ENCODE measurements at places on chromosomes 2 and 18.

DNA sequence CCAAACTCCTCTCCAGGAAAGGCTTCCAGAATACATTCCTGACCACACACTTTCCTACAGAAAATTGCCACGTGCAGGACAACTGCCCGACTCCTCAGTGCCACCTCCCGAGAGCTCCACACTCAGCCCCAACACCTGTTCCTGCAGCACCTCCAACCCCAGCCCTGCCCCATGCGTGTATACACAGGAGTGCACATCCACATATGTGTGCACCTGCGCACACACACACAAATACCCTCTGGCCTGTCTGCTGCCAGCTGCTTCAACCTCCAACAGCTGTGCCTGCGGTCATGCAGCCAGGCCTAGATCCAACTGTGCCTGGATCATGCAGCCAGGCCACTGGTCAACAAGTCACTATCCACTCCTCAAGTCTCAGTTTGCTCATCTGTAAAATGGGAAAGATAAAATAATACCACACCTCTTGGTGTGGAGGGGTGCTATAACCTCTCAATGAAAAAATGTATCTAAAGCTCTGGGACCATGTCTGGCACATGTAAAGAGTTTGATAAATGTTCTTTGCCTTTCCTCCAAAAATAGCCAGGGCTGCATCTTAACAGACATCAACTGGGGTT, 152.1 kb upstream of the ID2 start:
- no peak for DNase-seq

DNA sequence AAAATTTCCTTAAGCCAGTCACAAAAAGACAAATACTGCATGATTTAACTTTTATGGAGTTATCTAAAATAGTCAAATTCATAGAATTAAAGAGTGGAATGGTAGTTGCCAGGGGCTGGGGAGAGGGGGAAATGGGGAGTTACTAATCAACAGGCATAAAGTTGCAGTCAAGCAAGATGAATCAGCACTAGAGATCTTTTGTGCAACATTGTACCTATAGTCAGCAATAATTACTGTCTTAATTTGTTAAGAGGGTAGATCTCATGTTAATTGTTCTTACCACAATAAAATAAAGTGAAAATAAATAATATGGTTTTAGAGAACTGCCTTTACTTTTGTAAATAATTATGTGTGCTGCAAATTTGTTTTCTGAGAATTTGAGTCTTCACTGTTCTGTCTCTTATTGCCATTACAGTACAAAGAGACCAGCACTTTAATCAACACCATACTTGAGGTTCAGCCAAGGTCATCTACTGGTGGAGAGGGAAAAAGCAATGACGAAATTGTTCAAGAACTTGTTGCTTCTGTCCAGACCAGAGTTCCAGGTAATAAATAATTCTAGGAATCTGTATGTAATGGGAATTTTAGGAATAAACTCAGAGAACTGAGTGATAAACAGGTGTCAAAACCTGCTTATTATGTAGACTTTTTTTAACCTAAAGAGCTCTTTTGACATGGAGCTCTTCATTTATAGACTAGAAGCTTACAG, 75.5 kb downstream of the TRABD2A start:
- no peak for DNase-seq

DNA sequence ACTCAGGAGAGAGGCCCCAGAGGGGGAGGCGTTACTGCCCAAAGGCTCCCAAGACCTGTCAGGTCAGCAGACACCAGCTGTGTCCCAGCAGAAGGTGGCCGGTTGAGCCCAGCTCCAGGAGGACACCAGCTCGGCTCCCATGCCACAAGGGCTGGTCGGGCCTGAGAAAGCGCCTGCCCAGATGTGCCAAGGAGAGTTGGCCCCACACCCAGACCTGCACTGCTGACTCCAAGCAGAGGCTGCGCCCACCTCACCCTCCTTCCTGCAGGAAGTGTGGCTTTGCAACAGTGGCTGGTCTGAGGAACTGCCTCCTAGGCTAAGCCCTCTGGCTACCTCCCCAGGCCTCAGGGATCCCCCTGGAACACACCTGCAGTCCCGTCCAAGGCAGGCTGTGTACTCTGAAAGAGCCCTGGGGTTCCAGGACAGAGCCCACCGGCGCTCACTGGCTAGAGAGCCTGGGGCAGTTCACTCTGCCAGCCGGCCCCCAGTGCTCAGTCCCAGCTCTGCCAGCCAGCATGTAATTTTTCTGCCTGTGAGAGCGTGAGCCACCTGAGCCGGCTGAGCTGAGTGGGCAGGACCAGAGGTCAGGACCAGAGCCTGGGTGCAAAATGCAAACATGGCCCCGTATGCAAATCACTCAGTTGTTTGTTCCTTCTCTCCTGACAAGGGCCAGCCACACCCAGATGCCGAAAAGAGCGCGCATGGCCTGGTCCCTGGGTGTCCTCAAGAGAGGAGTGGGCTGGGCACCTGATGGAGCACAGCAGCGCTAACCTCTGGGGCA, 36.9 kb upstream of the PTMA start:
- no peak for DNase-seq

DNA sequence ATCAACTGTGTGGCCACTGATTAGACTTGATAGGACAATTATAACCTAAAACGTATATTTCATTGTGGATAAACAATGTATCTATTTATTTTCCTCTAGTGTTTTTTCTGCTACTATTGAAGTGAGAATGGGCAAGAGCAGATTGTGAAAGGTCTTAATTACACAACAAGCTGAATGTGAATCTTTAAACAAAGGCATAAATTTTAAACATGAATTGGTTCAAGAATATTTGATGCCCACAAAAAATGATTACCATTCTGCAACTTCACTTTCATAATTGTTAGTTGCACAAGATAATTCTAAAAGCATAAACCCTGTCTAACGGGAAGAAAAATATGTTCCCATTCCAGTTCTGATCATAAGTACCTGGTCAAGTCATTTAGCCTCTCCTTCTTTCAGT, 285.6 kb downstream of the GULP1 start:
- no peak for DNase-seq

GRCh38 chr2:75432761-75433361, 127.9 kb downstream of the EVA1A start:
- peak; percentile 40 for DNase-seq

DNA sequence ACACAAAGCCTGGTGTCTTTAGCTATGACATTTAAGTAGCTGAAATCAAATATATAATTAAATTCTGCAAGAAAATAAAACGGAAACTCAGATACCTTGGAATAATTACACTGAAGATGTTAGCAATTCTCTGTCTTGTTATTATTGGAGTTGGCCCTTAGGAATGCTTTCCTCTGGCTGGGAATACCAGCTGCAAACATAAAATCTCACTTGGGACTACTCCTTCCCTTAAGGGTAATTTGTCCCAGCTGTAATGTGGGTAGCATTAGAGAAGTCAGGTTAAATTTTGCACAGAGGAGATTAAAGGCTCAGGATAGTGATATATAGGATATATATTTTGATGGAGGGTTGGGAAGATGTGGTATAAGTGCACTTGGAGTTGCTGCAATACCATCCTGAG, 37.3 kb upstream of the GRP start:
- DNase-seq, result peak; percentile 40

DNA sequence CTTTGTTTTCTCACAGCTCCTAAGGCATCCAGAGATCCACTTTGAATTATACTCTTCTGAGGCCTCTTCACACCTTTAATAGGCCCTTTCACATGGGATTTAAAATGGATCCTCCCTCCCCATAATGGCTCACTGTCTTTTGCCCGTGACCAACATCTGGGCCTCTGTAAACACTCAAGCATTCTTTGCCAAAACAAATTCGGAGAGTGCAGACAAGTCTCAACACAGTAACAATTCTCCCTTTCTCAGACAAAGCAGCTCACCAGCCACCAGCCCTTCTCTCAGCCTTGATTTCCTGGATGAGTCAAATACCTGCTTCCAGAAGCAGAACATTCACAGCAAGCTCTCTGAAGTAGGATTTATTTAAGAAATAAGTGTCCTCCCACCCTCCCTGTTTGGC, 14.0 kb upstream of the IMP4 start:
- DNase-seq, result no peak

GRCh38 chr2:2107627-2108026, 223.4 kb downstream of the MYT1L start:
- DNase-seq, result no peak

DNA sequence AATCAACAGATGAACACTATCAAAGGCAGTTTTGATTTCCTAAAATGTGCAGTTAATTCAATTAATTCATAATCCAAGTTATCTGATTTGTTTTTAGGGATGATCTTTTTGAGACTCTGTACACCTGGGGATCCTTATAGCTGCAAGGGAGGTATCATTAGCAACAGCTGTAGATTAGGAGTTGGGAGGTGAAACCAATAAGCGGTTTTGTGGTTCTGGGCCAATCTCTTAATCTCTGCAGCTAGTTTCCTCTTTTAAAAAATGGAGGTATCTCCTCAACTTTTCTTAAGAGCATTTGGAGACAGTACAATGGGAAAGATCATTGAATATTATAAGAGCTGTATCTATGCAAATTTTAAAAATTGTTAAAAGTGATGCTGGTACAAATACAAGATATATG, 126.0 kb downstream of the MC4R start:
- DNase-seq, result no peak

DNA sequence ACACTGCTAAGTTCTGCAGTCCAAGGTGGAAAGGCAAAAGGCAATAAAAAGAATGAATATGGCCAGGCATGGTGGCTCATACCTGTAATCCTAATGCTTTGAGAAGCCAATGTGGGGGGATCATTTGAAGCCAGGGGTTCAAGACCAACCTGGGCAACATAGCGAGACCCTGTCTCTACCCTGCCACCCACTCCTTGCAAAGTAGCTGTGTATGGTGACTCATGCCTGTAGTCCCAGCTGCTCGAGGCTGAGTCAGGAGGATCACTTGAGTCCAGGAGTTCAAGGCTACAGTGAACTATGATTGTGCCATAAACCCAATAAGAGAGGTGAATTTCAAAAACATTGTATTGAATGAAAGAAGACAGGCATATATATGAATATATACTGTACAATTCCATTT, 2.4 kb downstream of the MYL12B start:
- no peak for DNase-seq

- peak; percentile 97 for DNase-seq
These were observed 47.6 kb downstream of the ALPK2 start for GRCh38 chr18:58581265-58581664.

- DNase-seq, result peak; percentile 47
These were observed 30.1 kb upstream of the ZNF516 start for GRCh38 chr18:76524900-76525698.

DNA sequence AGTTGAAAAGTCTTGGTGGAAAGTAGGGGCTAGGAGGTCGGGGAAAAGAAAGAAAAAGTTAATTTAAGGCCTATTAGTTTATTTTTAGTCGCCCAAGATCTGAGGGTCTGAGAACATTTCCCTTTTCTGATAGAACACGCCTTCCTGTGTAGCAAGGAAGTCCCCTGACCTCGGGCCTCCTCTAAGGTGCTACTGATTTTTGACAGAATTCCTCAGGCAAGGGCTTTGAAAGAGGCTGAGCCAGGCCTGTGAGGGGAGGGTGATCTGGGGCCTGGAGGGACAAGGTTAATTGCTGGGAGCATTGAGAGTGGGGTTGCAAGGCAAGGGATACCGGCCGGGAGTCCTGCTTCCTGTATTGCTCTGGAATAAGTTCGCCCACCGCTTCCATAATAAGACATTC, 131.4 kb upstream of the MYCN start:
- DNase-seq, result no peak

DNA sequence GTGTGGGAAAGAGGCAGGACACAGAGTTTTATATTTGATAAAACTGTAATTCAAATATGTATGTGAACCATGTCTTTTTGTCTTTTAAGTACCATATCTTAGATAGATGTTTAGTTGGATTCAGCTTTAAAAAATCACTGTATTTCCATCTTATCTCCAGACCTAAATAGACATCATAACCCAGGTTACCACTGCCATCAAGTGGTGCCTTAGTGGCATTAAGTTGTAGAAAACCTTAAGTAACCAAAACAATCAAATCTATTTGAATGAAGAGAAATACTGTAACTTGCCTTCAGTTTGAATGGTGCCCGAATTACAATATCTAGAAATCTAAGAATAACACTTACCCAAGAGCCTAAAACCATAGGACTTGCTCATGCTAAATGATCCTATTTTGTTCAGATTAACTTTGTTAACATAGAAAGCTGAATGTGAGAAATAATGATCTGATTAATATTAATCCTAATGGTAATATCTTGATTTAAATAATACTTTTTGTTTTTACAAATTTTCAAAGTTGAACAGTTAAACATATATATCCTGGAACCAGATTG, 92.5 kb upstream of the MAP2 start:
- DNase-seq, result peak; percentile 19

GRCh38 chr2:234211797-234212196, 161.3 kb downstream of the SPP2 start:
- peak; percentile 19 for DNase-seq

DNA sequence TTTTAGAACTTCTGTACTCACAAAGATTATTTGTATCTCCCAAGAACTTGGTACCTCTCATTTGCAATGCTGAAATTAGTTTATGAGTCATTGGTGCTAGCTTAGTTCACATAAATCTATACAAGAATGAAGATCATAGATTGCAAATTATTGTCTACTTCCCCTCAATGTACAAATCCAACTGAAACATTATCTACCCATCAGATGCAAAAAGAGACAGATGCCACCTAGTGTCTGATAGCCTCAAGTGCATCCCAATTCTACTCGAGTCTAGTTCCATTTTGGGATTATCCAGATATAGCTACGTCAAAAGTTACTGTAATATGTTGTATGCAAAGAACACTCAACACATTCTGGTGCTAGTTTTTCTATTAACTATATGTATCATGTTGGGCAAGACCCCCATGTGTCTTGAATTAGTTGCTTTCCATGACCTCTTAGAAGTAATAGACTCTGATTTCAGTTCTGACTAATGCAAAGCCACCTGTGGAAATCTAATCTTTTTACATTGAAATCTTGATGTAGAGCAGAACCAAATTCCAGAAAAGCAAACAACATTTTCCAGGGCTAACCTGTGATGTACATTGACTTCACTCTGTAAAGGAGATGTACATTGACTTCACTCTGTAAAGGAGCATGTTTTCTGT, 210.0 kb downstream of the RBM43 start:
- peak; percentile 67 for DNase-seq

GRCh38 chr2:237505188-237505939, 18.3 kb downstream of the MLPH start:
- DNase-seq, result no peak
